ENCODE measurements at places on chromosomes 13 and 19.

GRCh38 chr13:75947448-75947847 lies 311.3 kb downstream of the LMO7 start:
- DNase-seq = no peak

GRCh38 chr19:37778613-37779126 lies 716 bp downstream of the ZNF573 start:
- DNase-seq = no peak

- DNase-seq = no peak
Observed at GRCh38 chr13:111049791-111050538, 65.1 kb upstream of the ARHGEF7 start.

DNA sequence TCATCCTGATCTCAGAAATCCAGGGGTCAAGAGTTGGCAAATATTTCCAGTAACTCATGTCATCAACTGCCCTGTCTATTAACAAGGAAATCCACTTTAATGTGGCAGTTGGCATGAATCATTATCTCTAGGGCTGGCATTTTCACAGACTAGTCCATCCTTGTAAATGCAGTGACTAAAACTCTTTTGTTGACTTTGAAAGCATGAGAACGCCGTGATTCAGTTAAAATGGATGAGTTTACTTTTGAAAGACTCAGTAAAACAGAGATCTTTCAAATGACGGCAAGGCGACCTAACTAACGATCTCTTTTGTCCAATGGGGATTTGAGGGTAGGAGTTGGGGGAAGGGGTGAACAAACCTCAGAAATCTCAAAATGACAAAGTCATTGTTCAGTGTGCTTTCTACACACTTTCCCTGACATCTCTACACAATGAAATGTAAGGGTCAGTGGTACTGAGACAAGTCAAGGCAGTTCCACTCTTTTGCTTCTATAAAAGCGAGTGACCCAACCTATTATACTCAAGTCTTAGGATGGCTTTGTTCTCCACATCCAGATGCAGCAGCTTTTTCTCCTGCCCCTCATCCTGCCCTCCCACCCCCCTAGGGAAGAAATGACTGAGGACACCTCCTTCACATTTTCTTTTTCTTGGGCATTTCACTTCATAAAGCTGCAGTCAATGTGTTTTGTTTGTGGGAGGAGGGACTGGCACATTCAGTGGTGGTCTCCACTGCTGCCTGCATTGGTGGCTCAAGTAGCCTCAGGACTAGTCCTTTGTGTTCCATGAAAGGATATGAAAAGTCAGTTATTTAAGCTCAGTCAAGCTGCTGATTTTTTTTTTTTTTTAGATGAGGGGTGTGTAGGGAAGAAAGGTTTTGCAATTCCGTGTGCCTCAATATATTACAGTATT lies 200.5 kb downstream of the ABCC4 start:
- no peak for DNase-seq

GRCh38 chr13:44629465-44630183 lies 53.5 kb upstream of the TSC22D1 start:
- no peak for DNase-seq

- DNase-seq = no peak
Observed at GRCh38 chr13:51673165-51673564, 88.9 kb downstream of the WDFY2 start.

DNA sequence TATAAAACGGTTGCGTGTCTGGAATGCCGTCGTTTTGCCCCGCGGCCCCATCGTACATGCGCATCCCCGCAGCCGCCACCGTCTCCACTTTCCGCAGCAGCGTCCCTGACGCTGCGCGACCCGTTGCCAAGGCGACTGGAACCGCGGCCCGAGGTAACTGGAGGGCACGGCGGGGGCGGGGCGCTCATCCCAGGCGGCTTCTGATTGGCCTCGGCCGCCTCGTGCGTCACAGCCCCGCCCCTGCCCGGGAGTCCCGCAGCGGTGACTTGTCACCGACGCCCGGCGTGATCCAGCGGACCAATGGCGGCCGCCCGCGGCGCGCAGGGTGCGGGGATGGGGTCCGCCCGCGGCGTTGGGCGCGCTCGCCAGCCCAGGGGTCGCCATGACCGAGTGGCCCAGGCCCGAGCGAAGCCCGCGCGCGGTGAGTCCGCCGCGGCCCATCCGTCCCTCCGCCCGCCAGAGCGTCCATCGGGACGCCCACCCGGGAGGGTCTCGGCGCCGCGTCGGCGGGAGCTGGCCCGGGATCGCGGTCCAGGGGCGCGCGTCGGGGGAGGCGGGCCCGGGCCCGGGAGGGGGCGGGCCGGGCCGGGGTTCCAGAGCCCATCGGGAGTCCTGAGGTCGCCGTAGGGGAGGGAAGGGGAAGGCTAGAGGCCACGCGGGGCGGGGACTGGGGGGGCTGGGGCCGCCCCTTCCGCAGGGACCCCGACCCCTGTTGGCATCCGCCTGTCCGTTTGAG lies at the start of gene ZSCAN1:
Gene ZSCAN1 (plus strand): TSS at position 285 of the 736 bp plus-strand sequence. CDS start 3,812 bp downstream, outside the sequence.
- no peak for DNase-seq

DNA sequence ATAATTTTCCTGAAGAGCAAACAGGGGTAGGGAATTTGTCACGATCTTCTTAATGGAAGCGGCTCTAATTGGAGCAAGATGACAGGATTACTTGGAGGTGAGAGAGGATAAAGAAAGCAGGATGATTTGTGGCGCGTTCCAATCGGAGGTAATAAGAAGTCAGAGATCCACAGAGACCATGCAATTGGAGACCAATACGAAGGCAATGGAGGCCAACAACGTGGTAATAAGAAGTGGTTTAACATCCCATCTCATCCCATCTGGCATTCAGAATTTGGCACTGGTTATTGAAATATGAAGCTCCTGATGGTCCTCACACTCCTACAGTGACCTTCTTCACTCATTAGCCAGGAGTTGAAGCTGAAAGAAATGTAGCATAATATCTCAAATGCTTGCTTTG lies 130.6 kb downstream of the DLEU7 start:
- DNase-seq = no peak

GRCh38 chr13:50156140-50156539 lies 140.9 kb downstream of the KCNRG start:
- DNase-seq = no peak

DNA sequence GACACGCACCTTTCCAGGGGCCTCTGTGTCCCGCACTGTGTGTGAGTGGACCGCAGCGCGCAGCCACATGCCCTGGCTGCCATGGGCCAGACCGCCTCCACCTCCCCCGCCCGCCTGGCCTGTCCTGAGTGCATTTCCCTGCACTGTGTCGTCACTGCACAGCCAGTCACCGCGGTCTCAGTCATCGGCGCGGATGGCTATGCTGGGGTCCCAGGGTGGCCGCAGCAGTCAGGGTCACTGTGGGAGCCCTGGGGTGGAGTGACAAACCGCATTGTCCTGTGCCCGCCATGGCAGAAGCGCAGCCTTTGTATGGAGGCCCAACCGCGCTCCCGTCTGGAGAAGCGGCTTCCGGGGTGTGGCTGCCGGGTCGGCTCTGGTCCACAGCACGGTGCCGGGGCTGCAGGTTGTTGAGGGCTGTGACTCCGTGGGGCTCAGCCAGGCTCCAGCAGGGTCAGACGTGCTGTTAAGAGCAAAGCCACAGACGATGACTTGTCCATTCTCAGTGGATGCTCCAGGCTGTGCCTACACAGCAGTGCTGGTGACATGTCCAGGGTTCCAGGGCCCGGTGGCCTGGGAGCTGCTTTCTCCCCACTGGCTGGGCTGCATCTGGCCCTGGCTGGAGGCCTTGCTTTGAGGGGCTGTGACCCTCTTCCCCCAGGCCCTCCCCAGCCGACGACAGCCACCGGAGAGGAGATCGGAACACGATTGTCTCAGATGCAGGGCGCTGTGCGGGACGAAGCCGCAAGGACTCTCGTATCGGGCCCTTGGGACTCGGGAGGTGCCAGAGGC lies 6.3 kb upstream of the NDUFS7 start:
- DNase-seq = no peak

- DNase-seq = no peak
Observed at GRCh38 chr13:30043631-30043925, 193.2 kb upstream of the UBL3 start.

DNA sequence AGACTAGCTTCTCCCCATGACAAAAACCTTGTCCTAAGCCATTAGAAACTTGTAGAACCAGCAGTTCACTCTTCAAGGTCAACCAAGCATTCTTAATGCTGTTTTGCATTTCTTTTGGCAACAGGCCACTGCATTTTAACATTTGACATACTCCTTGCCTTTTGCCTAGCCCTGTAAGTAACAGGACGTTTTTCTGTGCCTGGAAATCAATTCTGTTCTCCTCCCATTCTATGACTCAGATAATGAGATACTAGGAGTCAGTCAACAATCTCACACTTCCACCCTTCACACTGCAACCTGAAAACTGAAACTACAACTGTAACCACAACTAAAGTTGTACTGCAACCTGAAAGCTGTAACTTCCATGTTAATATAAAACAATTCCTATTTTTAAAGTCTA lies 268.7 kb downstream of the MZT1 start:
- no peak for DNase-seq

DNA sequence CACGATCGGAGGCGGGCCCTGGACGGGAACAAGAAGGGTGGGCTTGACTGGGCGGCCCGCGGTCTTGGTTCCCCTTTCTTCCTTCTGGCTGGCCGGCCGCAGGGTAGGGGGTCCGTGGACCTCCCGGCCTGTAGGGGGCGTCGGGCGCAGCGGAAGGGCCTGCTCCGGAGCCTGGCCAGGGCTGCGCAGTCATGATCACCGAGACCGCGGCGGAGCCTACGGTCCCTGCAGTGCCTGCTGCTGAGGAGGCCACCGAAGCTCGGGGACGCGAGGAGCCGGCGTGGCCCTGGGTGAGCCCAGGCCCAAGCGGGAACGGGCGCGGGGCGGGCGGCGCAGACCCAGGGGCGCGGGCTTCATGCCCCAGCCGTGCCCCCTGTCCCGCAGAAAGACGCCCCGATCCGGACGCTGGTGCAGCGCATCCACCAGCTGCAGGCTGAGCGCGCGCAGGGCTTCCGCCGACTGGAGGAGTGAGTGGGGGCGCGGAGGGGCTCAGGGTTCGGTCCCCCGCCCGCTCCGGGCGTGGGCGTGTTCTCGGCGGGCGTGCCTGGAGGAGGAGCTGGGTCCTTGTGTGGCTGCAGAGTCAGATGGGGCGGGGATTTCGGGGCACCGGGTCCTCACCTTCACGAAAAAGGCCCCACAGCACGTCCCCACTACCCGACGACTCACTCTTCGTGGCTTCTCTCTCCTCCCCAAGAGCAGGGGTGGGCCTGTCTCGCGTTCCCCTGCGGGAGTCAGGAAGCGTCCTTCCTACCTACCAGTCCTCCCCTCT lies at the start of gene REX1BD:
Gene REX1BD (plus strand): TSS at position 188 of the 769 bp plus-strand sequence. CDS start 4 bp downstream, at position 192.
- no peak for DNase-seq

GRCh38 chr13:104847922-104848321 lies 1687.5 kb downstream of the EFNB2 start:
- DNase-seq = no peak

- no peak for DNase-seq
Observed at GRCh38 chr19:51398096-51398704, 7.8 kb upstream of the C19orf84 start.

GRCh38 chr13:113116206-113116800 lies 6.3 kb upstream of the F10 start:
- DNase-seq = no peak

- DNase-seq = no peak
Observed at GRCh38 chr13:97978651-97979050, 25.2 kb downstream of the IPO5 start.

DNA sequence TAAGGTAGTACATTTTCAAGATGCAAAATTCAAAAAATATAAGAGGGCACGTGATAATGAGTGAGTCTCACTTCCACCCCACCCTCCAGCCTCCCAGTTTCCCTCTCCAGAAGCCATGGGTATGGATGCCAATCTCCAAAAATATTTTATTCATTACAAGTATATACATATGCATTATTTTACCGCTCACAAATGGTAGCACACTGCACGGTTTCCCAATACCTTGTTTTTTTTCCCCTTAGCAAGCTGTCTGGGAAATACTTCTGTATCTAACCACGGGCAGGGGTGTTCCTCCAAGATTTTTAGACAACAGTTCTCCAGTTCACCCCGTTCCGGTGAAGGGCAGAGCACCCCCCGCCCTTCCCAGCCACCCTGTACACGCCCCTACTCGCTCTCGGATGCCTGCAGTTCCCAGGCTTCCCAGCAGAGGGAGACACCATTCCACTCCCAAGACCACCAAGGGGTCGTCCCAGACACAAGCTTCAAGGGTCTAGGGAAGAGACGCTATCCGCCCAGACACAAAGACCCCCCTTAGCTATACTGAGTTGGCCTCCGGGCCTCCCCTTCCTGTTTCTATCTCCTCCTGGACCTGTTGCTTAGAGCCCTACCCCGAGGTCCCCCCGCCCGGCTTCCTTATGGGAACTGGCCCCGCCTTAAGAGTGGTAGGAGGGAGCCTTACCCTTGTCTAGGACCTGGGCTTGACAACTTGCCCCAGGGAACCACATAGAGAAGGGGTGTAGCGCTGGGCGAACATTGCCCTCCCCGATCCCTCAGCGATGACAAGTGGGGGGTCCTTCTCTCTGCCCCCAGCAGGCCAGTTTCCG lies 1.1 kb upstream of the FXYD3 start:
- no peak for DNase-seq

DNA sequence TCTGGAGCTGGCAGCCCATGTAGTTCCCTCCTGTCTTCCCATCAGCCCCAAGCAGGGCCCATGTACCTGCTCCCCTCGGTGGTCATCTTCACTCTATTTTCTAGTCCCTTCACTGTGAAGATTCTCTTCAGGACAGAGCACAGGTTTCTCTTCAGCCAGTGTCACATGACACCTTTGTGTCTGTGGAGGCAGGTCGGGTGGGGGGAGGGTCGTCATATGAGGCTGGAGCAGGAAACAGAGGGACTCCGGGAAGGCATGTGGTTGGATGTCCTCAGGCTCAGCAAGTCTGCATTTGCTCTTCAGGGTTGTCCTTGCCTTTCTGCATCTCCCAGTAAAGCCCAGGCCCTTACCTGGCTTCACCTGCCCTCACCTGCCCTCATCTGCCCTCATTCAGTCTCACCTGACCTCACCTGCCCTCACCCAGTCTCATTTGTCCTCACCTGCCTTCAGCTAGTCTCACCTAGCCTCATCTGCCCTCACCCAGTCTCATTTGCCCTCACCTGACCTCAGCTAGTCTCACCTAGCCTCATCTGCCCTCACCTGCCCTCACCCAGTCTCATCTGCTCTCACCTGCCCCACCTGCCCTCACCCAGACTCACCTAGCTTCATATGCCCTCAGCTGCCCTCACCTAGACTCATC lies 120.3 kb downstream of the ZDHHC20 start:
- no peak for DNase-seq

- DNase-seq = no peak
Observed at GRCh38 chr19:55048446-55048845, 10.4 kb upstream of the GP6 start.

DNA sequence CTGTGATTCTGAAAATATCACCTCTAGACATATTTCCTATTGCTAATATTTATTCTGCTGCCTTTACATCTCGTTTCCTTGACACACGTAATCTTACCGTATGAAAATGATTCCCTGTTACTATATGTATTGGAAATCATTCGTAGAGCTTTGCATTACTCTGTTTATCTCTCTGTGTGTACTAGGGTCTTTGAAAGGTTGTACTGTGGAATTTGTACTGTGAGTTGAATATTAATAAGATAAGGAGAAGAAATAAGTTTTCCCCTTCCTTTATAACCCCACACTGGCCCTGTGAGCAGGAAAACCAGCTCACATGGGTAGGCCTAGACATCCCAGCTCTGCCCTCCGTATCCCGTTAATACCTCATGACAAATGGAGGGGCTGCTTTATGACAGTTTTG lies 354.9 kb downstream of the KLF5 start:
- no peak for DNase-seq

Measured in NCI-H1436 treated with DMSO at 0.1 percent for 48 hours (cell line).